ENCODE measurements at places on chromosomes 16 and 17. TPM values are rescaled to one million over a fixed set of nuclear protein-coding genes. Genes with fewer than 3 reads are reported as not detected.

The PHB1 gene
- 243 TPM for polyA plus RNA-seq

DNA sequence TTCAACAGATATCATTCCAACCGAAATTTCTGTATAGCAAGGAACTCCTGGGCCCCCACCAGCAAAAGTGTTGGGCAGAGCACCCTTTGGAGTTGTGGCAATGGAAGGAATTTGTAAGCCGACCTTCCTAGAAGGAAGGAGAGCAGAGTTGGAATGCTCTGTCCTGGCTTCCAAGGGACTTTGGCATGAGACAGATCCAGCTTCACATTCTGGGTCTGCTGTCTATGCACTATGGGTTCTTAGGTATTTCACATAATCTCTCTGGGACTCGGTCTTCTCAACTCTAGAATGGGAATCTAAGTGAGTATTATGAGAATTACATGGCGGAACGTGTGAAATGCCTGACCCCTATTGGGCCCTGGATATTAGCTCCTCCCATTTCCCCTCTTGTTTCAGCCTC lies 63.2 kb upstream of the MARCHF10 start:
- DNase-seq, result no peak

GRCh38 chr17:48148029-48148770 lies 40.6 kb downstream of the SNX11 start:
- DNase-seq, result no peak

DNA sequence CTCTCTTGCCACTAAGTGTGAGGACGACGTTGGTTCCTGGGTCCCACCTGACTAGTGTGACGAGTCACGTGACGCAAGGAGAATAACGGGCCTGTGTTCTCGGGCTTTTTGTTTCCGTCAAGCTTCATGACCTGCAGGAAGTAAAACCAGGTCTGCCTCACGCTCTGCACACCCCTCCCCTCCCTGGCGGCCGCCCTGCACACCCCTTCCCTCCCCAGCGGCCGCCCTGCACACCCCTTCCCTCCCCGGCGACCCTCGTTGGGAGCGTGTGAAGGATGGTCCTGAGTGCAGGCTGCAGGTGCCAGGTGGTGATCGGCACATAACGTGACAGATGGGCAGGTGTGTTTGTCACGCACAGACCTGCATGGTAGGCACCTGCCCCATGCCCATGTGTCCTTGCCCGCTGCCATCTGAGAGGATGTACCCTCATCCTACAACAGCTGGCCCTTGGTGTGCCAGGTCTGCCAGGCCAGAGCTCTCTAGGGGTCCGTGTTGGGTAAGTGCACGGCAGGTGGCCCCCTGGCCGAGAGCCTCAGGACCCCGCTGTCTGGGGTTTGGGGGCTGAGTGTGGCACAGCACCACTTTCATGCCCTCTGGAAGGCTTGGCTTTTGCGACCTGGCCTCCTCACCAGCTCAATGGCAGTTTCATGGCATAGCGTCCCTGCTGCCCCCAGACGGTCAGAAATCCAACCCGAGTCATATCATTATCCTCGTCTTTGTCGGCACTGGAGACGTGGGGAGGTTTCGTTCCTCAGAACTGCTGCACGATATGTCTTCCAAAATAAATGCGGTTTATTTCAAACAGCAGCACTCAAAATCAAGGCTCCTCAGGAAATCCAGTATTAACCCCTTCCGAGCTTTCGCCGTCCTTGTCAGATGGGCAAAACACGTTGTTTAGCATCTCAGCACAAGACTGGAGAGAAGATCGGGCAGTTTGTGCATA lies 191.8 kb upstream of the CHMP6 start:
- DNase-seq, result no peak
